GM23248 (cell line): ENCODE measurements at places on chromosomes 3 and 15. TPM values are rescaled to one million over a fixed set of nuclear protein-coding genes. Genes with fewer than 3 reads are reported as not detected.
A peak's percentile ranks its signal among the peaks of the same experiment; 100 is the strongest.

Gene ZDHHC23
- polyA plus RNA-seq = 0.40 and 0.98 TPM in 2 replicates

Gene GRM2
- polyA plus RNA-seq = not detected in 2 replicates

Gene PPM1L
- polyA plus RNA-seq = 0.15 and 0.26 TPM in 2 replicates

Gene INO80
- 4.6 and 5.3 TPM in 2 replicates for polyA plus RNA-seq

Gene AMOTL2
- 156 TPM in 2 replicates for polyA plus RNA-seq

Gene CPNE9
- polyA plus RNA-seq = not detected in 2 replicates

Gene RPL14
- 431 and 456 TPM in 2 replicates for polyA plus RNA-seq

Gene EID1
- polyA plus RNA-seq = 380 and 396 TPM in 2 replicates

Gene PRRT3
- polyA plus RNA-seq = 4.3 and 4.5 TPM in 2 replicates

Gene UBAP1L
- polyA plus RNA-seq = 0.38 and 0.89 TPM in 2 replicates

Gene GMNC
- 0.27 TPM in 1 of 2 replicates, not detected in the other for polyA plus RNA-seq

Gene CYP8B1
- polyA plus RNA-seq = not detected in 2 replicates

DNA sequence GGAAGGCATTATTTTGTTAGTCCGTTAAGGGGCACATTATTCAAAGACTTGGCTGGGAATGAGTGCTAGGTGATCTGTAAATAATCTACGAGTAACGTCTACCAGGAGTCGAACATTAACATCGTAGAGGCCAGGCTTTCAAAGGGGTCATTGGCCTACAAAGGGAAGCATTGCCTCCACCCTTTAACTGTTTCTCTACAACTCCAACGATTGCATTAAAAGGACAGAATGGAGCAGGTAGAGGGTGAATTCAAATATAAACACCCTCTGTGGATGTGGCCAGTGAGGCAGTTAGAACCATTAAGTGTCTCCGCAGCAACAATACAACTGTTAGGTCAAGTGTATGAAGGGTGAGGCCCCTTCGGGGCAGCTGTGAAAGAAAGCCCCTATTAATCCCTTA is 126.0 kb upstream of the LMOD3 start:
- H3K27ac ChIP-seq = no peak overlapping the region
- no peak overlapping the region for H3K4me3 ChIP-seq
- no peaks in the 10 kb centered on the region for H3K36me3 ChIP-seq

GRCh38 chr3:20060974-20061685 is 20.9 kb downstream of the KAT2B start:
- no peaks in the 10 kb centered on the region for H3K36me3 ChIP-seq
- DNase-seq = peak; percentile 63
- peak overlapping the region; percentile 57 for H3K4me3 ChIP-seq
- H3K27ac ChIP-seq = peak overlapping the region; percentile 25; the same call in 1 of the 2 replicates
- H3K4me1 ChIP-seq = peaks cover 25% of the 10 kb centered on the region

- H3K27me3 ChIP-seq = no peaks in the 10 kb centered on the region
- no peak for DNase-seq
- peaks cover 24% of the 10 kb centered on the region; the same call in 1 of the 2 replicates for H3K36me3 ChIP-seq
- no peak overlapping the region for H3K27ac ChIP-seq
Measured at GRCh38 chr15:58702233-58702632, 47.3 kb downstream of the ADAM10 start.

- H3K4me3 ChIP-seq = no peak overlapping the region
- peaks cover 6% of the 10 kb centered on the region; the same call in 1 of the 2 replicates for H3K36me3 ChIP-seq
- no peaks in the 10 kb centered on the region for H3K27me3 ChIP-seq
- no peak overlapping the region for H3K27ac ChIP-seq
- peak; percentile 75 for DNase-seq
Measured at GRCh38 chr3:42214565-42215283, 51.3 kb downstream of the CCK start.

DNA sequence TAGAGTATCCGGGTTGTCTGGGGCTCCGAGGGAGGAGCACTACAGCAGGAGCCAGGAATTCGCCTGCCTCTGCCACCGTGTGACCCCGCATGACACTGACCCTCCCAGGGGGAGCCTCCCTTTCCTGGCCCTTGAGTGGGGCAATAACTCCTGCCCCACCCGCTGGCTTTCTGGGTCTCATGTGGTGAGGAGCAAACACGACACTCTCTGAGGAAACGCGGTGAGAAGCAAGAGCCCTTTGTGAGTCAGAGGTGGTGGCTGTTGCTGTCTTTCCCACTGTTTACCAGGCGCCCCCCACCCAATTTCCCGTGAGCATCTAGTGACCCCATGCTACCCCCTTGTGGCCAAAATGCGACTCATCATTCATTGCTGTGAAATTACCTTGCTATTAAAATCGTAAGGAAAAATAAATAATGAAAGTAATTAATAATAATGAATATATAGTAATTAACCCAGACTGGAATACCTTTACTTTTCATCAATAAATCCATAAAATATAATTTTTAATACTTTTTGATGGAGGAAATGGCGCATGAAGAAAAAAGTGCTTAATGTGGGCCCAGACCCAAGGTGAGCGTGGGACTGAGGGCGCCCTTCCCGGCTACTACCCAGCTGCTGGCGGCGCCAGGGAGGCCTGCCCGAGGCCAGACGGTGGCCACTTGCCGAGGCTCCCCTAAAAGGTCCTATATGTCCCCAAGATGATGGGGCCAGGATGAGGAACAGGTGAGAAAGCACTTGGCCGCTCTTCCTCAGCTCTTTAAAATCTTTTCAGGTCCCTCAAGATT is 29.3 kb downstream of the CCNL1 start:
- H3K4me3 ChIP-seq = no peak overlapping the region
- H3K36me3 ChIP-seq = no peaks in the 10 kb centered on the region
- H3K27me3 ChIP-seq = no peaks in the 10 kb centered on the region
- H3K27ac ChIP-seq = peak overlapping the region; percentile 85
- peak; percentile 75 for DNase-seq
- peaks cover 74% of the 10 kb centered on the region for H3K4me1 ChIP-seq

- DNase-seq = no peak
- no peaks in the 10 kb centered on the region for H3K4me1 ChIP-seq
- no peaks in the 10 kb centered on the region for H3K36me3 ChIP-seq
- H3K4me3 ChIP-seq = no peak overlapping the region
- no peaks in the 10 kb centered on the region for H3K27me3 ChIP-seq
- H3K27ac ChIP-seq = no peak overlapping the region
Measured at GRCh38 chr3:124318014-124318413, 326.1 kb upstream of the ROPN1 start.

DNA sequence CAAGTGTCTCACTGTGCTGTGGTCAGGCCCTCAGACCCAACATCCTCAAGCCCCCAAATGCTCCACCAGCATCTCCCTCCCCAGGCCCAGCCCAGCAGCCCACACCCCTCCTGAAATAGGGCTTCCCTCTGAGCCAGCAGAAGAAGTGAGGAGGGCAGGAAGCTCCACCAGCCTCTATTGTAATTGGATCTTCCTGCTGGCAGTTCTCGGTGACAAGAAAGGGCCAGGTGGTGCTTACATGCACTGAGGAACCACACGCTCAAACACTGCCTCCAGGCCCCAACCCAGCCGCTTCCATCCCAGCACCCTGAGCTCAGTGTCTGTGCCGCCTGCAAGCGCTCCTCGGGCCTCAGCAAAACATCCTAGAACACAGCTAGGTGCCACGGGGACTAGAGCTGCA is 96.7 kb downstream of the ATP10A start:
- peaks cover 17% of the 10 kb centered on the region for H3K36me3 ChIP-seq
- no peak overlapping the region for H3K27ac ChIP-seq
- no peak for DNase-seq
- H3K27me3 ChIP-seq = no peaks in the 10 kb centered on the region
- no peak overlapping the region for H3K4me3 ChIP-seq

- peaks cover 29% of the 10 kb centered on the region for H3K36me3 ChIP-seq
- no peak overlapping the region for H3K27ac ChIP-seq
- DNase-seq = no peak
- no peak overlapping the region for H3K4me3 ChIP-seq
- no peaks in the 10 kb centered on the region for H3K27me3 ChIP-seq
Measured at GRCh38 chr3:123878807-123879206, 5.3 kb downstream of the MYLK start.

- H3K27me3 ChIP-seq = no peaks in the 10 kb centered on the region
- no peak for DNase-seq
- no peak overlapping the region for H3K27ac ChIP-seq
Measured at GRCh38 chr15:68220489-68220888, 9.0 kb downstream of the CLN6 start.

GRCh38 chr3:180284331-180285110 is 247.8 kb upstream of the PEX5L start:
- peaks cover 19% of the 10 kb centered on the region for H3K4me1 ChIP-seq
- peak; percentile 71 for DNase-seq
- no peak overlapping the region for H3K4me3 ChIP-seq
- no peaks in the 10 kb centered on the region for H3K36me3 ChIP-seq

GRCh38 chr15:22811640-22812039 is 25.2 kb downstream of the NIPA1 start:
- DNase-seq = peak; percentile 30
- no peaks in the 10 kb centered on the region for H3K27me3 ChIP-seq
- H3K4me3 ChIP-seq = no peak overlapping the region
- no peaks in the 10 kb centered on the region for H3K4me1 ChIP-seq
- no peak overlapping the region for H3K27ac ChIP-seq

DNA sequence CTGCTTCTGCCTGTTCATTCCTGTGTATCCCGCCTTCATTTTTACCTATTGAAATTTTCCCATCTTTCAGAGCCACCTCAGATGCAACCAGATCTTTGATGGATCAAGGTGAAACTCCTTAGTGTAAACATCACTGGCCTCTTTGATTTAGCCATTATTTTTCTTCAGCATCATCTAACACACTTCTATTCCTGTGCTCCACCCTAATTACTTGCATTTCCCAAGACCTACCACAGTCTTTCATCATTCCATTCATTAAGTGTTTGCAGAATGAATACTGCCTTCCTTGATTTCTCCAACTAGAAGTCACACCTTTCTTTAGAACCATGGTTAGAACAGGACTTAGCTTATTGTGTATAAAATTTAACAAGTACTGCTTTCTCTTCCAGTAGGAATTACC is 55.5 kb upstream of the SKIL start:
- H3K4me1 ChIP-seq = peaks cover 13% of the 10 kb centered on the region
- no peak for DNase-seq
- H3K36me3 ChIP-seq = peaks cover 37% of the 10 kb centered on the region
- no peaks in the 10 kb centered on the region for H3K27me3 ChIP-seq
- peak overlapping the region; percentile 59 for H3K27ac ChIP-seq

- H3K4me1 ChIP-seq = no peaks in the 10 kb centered on the region
- H3K27ac ChIP-seq = no peak overlapping the region
- H3K4me3 ChIP-seq = no peak overlapping the region
Measured at GRCh38 chr3:26712211-26713026, 89.8 kb downstream of the LRRC3B start.

DNA sequence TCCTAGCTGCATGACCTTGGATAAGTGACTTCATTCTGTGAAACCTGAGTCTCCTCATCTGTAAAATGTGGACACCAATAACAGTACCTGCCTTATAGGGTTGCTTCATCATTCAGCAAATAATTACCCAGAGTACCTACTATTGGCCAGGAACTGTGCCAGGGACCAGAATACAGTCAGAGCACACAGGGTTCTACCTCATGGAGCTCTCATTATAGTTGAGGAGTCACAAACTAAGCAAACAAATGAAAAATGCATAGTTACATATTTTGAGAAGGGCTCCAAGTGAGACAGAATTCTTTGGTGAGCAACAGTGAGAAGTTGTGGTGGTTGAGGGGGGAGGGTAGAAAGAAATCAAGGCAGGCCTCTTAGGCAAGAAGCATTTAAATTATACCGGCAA is 308.6 kb upstream of the WNT5A start:
- H3K4me3 ChIP-seq = no peak overlapping the region
- H3K27ac ChIP-seq = no peak overlapping the region
- H3K4me1 ChIP-seq = no peaks in the 10 kb centered on the region
- no peaks in the 10 kb centered on the region; the same call in 1 of the 2 replicates for H3K27me3 ChIP-seq
- peak; percentile 4 for DNase-seq
- no peaks in the 10 kb centered on the region for H3K36me3 ChIP-seq

DNA sequence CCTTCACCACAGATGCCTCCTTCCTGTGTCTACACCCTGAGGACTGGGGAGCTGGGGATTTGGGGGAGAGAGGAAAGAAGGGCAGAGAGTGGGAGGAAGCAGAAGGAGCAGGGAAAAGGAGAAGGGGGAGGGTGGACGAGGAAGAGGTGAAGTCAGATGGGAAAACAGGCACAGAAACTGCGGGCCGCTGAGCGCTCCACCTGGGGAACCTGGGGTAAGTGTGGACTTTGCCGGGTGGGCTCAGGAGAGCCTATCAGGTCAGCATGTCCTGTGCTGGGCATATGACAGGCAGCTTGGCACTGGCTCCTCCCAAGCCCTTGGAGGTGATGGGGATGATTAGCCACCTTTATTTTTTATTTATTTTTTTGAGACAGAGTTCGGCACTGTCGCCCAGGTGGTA is 62.6 kb downstream of the CORO2B start:
- peaks cover 65% of the 10 kb centered on the region for H3K4me1 ChIP-seq
- no peaks in the 10 kb centered on the region for H3K36me3 ChIP-seq
- H3K27ac ChIP-seq = 0 out of 2 replicates have a peak overlapping the region, but pooled peaks have one; percentile 63
- H3K27me3 ChIP-seq = no peaks in the 10 kb centered on the region

GRCh38 chr15:38088971-38089370 is 154.5 kb downstream of the TMCO5A start:
- H3K36me3 ChIP-seq = no peaks in the 10 kb centered on the region
- DNase-seq = peak; percentile 12
- H3K4me3 ChIP-seq = no peak overlapping the region
- H3K27me3 ChIP-seq = no peaks in the 10 kb centered on the region

GRCh38 chr3:109943181-109943580 is 605.8 kb upstream of the DPPA4 start:
- no peak overlapping the region for H3K27ac ChIP-seq
- no peaks in the 10 kb centered on the region for H3K36me3 ChIP-seq
- no peak overlapping the region for H3K4me3 ChIP-seq
- no peak for DNase-seq

GRCh38 chr3:75294124-75294523 is 370.0 kb upstream of the FRG2C start:
- peaks cover 19% of the 10 kb centered on the region for H3K27me3 ChIP-seq
- no peaks in the 10 kb centered on the region for H3K36me3 ChIP-seq
- peak; percentile 71 for DNase-seq
- H3K4me1 ChIP-seq = no peaks in the 10 kb centered on the region
- H3K4me3 ChIP-seq = no peak overlapping the region
- H3K27ac ChIP-seq = no peak overlapping the region

- DNase-seq = no peak
- peaks cover 8% of the 10 kb centered on the region; the same call in 1 of the 2 replicates for H3K27me3 ChIP-seq
Measured at GRCh38 chr3:48372377-48372770, 355 bp downstream of the FBXW12 start.

GRCh38 chr3:73143821-73144237 is 82.4 kb downstream of the EBLN2 start:
- H3K4me1 ChIP-seq = peaks cover 9% of the 10 kb centered on the region
- H3K4me3 ChIP-seq = no peak overlapping the region
- peak; percentile 69 for DNase-seq
- no peaks in the 10 kb centered on the region for H3K36me3 ChIP-seq
